H7 (cell line): ENCODE measurements at places on chromosomes 6 and 20. TPM values are rescaled to one million over a fixed set of nuclear protein-coding genes. Genes with fewer than 3 reads are reported as not detected.

AAR2 gene
- 32.1 and 38.4 TPM in 2 replicates for total RNA-seq

NKAPL gene
- not detected in 2 replicates for total RNA-seq

PGK2 gene
- total RNA-seq = not detected in 2 replicates

VGLL2 gene
- total RNA-seq = not detected in 2 replicates

TFAP2D gene
- total RNA-seq = not detected in 2 replicates

CCN6 gene
- not detected in 2 replicates for total RNA-seq
